ENCODE measurements at places on chromosomes 12 and 14. TPM values are rescaled to one million over a fixed set of nuclear protein-coding genes. Genes with fewer than 3 reads are reported as not detected.
A peak's percentile ranks its signal among the peaks of the same experiment; 100 is the strongest.

SDR9C7 gene
- not detected for polyA plus RNA-seq

DNA sequence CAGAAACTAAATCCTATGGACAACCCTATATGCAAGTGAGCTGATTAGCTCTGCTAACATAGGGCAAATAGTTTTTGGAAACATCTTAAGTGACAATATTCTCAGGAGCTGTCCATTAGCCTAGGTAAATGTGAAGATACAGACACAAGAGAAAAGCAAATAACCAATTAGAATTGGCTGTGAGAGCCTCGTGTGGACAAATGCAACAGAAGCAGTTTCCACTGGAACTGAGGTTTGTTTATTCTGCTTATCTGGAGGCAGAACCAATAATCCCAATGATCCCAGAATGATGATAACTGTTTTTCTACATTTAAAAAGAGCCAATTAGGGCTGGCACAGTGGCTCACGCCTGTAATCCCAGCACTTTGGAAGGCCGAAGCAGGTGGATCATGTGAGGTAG, 43.2 kb upstream of the YAF2 start:
- no peak overlapping the region for H3K27ac ChIP-seq
- no peaks in the 10 kb centered on the region for H3K36me3 ChIP-seq
- peaks cover 3% of the 10 kb centered on the region for H3K27me3 ChIP-seq
- H3K4me1 ChIP-seq: no peaks in the 10 kb centered on the region
- DNase-seq: no peak

OAS2 gene
- polyA plus RNA-seq: 77.9 TPM

KRT86 gene
- polyA plus RNA-seq: not detected

DNA sequence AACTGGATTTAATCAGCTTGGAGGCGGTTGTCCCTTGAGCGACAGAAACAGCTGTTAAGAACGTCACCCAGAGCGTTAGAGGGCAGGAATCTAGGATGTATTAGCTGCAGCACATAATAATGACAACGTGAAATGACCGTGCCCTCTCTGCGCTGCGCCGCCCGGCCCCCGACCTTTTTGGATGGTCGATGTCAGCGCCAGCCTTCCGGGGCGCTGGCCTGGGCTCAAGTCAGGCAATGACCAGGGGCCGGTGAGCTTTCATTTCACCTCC, 427 bp upstream of the TMEM120B start:
- H3K27ac ChIP-seq: peak overlapping the region; percentile 70
- H3K4me1 ChIP-seq: peaks cover 21% of the 10 kb centered on the region
- H3K27me3 ChIP-seq: no peaks in the 10 kb centered on the region
- DNase-seq: no peak

GRCh38 chr12:46453428-46453827, 80.9 kb upstream of the SLC38A2 start:
- H3K27ac ChIP-seq: no peak overlapping the region
- H3K4me1 ChIP-seq: peaks cover 4% of the 10 kb centered on the region
- no peak overlapping the region for H3K4me3 ChIP-seq
- H3K36me3 ChIP-seq: no peaks in the 10 kb centered on the region

GRCh38 chr12:26595806-26596205, 237.2 kb downstream of the ITPR2 start:
- DNase-seq: no peak
- H3K27ac ChIP-seq: no peak overlapping the region
- no peaks in the 10 kb centered on the region for H3K4me1 ChIP-seq
- no peaks in the 10 kb centered on the region for H3K27me3 ChIP-seq

BDKRB1 gene
- polyA plus RNA-seq: not detected

DNA sequence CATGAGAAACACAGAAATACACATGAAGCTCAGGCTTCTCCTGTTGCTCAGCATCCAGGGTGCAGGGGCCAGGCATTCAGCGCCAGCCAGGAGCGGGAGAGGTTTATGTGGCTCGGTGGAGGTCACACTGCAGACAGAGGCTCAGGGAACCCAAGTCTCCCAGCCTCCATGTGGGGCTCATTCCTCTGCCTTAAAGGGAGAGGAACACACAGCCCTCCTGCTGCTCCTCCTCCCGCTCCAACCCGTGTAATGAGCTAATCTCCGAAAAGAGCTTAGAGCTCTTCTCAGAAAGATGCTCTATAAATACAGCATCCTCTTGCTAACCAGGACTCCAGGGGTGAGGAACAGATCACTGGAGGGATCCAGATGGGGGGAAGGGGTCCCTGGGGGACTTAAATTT, 28.2 kb downstream of the FGF6 start:
- no peak overlapping the region for H3K27ac ChIP-seq
- no peak for DNase-seq
- no peak overlapping the region for H3K4me3 ChIP-seq
- no peaks in the 10 kb centered on the region for H3K36me3 ChIP-seq
- H3K4me1 ChIP-seq: peaks cover 5% of the 10 kb centered on the region
- peaks cover 11% of the 10 kb centered on the region for H3K27me3 ChIP-seq

DNA sequence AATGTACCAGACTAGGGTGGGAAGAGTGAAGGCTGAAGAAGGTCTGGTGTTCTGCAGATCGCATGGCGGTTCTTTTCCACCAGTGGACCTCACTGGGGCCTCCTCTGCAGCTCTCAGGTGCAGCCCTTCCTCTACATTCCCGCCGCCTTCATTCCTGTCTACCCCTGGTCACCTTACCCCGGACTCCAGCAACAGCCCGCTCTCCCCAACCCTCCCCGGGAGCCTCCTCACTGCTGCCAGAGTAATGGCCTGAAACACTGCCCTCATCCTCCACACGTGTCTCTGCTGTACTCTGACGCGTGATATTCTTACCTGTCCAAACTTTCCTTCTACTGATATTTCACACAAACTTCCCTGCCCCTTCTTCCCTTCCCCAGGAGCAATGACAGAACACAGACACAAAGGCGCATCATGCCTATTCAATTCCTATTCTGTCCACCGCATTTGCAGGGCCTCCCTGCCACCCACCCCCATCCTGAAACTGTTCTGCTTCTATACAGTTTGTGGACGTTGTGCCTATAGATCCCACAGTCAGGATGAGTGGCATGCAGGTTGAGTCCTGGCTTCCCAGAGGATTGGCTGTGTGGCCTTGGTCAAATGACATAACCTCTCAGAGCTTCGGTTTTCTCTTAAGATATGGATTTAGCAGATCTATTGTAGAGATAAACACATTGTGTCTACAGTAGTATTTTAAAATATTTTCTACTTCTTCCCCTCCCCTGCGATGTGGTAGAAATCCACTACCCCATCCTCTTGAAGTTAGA, 1.7 kb upstream of the NUAK1 start:
- H3K27ac ChIP-seq: no peak overlapping the region
- peaks cover 38% of the 10 kb centered on the region for H3K27me3 ChIP-seq
- H3K4me3 ChIP-seq: no peak overlapping the region
- H3K4me1 ChIP-seq: peaks cover 11% of the 10 kb centered on the region
- DNase-seq: no peak

- H3K27ac ChIP-seq: no peak overlapping the region
- no peaks in the 10 kb centered on the region for H3K27me3 ChIP-seq
- no peak for DNase-seq
- H3K36me3 ChIP-seq: peaks cover 4% of the 10 kb centered on the region
These were observed 444.3 kb upstream of the RGS6 start for GRCh38 chr14:71487941-71488340.

DNA sequence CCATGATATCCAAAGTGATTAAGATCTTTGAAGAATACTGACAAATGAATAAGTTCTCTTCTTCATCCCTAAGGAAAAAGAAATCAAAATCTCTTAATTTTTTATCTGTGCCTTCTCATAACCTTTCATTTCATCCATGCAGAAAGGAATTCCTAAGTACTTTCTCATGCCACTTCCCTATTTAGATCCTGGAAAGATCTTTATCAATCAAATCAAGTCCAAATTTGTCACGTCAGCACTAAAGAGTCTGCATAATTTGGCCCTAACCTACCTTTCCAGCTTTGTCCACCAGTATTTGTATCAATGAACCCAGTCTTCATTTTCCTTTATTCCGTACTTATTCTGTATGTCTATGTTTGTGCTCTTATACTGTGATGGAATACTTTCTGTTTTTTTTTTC, 41.2 kb downstream of the VEZT start:
- H3K27ac ChIP-seq: no peak overlapping the region
- H3K4me1 ChIP-seq: no peaks in the 10 kb centered on the region
- DNase-seq: no peak
- H3K4me3 ChIP-seq: no peak overlapping the region
- no peaks in the 10 kb centered on the region for H3K27me3 ChIP-seq
- peaks cover 52% of the 10 kb centered on the region for H3K36me3 ChIP-seq

GRCh38 chr12:2654741-2655140, 140.0 kb upstream of the FKBP4 start:
- H3K36me3 ChIP-seq: no peaks in the 10 kb centered on the region
- H3K27ac ChIP-seq: no peak overlapping the region
- DNase-seq: no peak
- H3K4me1 ChIP-seq: no peaks in the 10 kb centered on the region
- no peak overlapping the region for H3K4me3 ChIP-seq

- no peak overlapping the region for H3K27ac ChIP-seq
- H3K4me3 ChIP-seq: no peak overlapping the region
- H3K4me1 ChIP-seq: no peaks in the 10 kb centered on the region
- DNase-seq: no peak
- no peaks in the 10 kb centered on the region for H3K27me3 ChIP-seq
These were observed 171.0 kb upstream of the PZP start for GRCh38 chr12:9379023-9379742.

DNA sequence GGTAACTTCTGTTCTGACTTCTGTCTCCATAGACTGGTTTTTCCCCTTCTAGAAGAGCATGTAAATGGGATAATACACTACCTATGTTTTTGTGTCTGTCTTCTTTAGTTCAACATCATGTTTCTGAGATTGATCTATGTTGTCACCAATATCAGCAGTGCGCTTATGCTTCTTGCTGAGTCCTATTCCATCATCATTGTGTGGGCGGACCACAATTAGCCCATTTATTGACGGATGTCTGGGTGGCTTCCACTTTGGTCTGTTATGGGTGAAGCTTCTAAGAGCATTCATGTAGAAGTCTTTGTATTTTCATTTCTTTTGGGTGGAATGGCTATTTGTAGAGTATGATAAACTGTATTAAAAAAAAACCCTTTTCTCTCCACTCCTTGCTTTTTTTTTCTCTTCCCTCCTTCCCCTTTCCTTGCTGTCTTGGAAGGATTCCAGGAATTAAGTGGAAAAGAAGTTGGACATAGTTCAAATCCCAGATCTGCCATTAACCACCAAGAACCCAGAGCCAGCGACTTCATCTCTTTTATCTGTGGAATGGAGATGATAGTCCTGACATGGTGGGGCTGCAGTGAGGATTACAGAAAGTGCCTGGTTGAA, 7.0 kb upstream of the SERPINA1 start:
- no peak overlapping the region for H3K27ac ChIP-seq
- no peaks in the 10 kb centered on the region for H3K27me3 ChIP-seq
- DNase-seq: no peak
- no peaks in the 10 kb centered on the region for H3K36me3 ChIP-seq

KRT73 gene
- 1.4 TPM for polyA plus RNA-seq

DNA sequence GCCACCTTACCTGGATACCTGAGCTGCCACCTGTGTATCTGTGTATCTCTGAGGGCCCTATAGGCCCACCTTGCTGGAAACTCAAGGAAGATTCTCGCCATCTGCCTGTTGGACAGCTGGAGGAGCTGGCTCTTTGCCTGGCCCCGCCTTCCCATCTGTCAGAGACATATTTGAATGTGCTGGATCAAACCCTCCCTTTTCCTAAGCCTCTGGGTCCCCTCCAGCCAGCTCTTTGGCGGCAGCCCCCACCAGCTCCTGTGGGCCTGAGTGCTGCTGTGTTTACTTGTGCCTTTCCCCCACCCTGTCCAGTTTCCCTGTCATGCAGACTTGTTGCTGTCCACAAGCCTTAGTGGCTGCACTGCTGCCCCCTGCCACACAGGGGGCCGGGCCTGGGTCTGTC, 55.9 kb upstream of the SRSF5 start:
- H3K36me3 ChIP-seq: peaks cover 69% of the 10 kb centered on the region
- H3K4me3 ChIP-seq: no peak overlapping the region
- H3K27ac ChIP-seq: no peak overlapping the region
- DNase-seq: no peak
- peaks cover 19% of the 10 kb centered on the region for H3K4me1 ChIP-seq

GRCh38 chr12:52044292-52044983, 6.8 kb upstream of the NR4A1 start:
- H3K4me3 ChIP-seq: no peak overlapping the region
- H3K4me1 ChIP-seq: peaks cover 19% of the 10 kb centered on the region
- no peaks in the 10 kb centered on the region for H3K27me3 ChIP-seq
- DNase-seq: no peak

UNG gene
- 33.0 TPM for polyA plus RNA-seq

CRIP1 gene
- 2,191 TPM for polyA plus RNA-seq

DNA sequence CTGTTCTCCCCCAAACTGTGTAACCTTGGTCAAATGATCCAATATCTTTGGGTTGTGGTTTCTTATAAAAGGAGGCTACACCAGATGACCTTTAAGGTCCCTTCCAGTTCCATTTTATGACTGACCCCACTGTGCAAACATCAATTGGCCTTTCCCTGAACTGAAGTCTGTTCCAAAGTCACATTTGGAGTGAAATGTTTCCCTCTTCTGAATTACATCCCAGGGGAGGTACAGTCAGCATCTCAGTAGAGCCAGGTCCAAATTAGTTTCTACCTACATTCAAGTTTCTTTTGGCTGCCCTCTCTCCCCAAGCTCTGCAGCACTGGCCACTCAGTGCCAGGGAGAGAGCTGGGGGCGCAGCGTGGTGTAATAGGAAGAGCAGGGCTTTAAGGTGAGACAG, 34.4 kb downstream of the LIMA1 start:
- no peaks in the 10 kb centered on the region for H3K27me3 ChIP-seq
- no peaks in the 10 kb centered on the region for H3K36me3 ChIP-seq

- H3K36me3 ChIP-seq: peaks cover 2% of the 10 kb centered on the region
- no peaks in the 10 kb centered on the region for H3K4me1 ChIP-seq
- no peak overlapping the region for H3K4me3 ChIP-seq
- DNase-seq: no peak
These were observed 234.1 kb upstream of the GARIN2 start for GRCh38 chr14:66955159-66955558.

DNA sequence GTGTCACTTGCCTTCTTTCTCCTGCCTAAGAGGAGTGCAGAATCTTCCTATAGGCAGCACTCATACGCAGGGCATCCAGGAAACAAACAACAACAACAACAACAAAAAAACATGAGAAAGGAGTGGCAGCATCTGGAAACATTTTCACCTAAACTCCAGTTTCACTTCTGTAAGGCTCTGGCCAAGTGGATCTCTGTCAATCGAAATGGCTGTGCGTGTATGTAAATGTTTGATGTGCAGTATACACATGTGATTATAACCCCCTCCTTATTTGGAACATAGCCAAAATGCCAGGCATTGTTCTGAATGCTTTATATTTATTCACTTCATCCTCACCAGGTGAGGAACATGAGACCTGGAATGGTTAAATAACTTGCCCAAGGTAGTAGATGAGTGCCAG, 76.8 kb downstream of the COX16 start:
- no peaks in the 10 kb centered on the region for H3K36me3 ChIP-seq
- H3K27me3 ChIP-seq: peaks cover 2% of the 10 kb centered on the region
- no peak overlapping the region for H3K27ac ChIP-seq
- no peaks in the 10 kb centered on the region for H3K4me1 ChIP-seq

Data from CD4-positive, CD25-positive, alpha-beta regulatory T cell (primary cell).